ENCODE measurements at places on chromosomes 7 and 10.

DNA sequence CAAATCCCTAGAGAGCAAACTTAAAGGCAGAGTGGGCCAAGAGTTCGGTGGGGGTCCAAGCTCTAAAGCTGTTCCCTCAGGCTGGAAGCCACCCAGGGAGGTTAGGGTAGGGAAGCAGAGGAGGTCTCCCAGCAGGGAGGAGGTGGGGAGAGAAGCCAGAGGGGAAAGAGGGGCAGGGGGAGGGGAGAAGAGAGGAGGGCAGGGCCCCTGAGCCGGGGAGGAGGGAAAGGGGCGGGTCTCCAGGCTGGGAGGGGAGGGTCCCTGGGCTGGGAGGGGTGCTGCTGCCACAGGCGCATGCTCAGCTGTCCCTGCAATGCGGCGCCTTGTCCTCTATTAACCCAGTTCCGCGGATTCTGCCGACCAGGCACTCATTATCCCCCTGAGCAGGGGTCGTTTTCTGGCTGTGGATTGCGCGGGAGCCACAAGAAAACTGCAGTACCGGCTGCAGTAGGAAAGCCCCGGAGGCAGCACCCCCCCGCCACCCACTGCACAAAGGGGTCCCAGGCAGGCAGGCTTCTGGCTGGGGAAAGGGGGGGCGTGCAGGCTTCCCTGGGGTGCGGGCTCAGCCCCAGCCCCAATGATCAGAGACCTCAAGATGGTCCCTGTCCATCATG lies 49.3 kb downstream of the CAMK2B start:
- DNase-seq: no peak

DNA sequence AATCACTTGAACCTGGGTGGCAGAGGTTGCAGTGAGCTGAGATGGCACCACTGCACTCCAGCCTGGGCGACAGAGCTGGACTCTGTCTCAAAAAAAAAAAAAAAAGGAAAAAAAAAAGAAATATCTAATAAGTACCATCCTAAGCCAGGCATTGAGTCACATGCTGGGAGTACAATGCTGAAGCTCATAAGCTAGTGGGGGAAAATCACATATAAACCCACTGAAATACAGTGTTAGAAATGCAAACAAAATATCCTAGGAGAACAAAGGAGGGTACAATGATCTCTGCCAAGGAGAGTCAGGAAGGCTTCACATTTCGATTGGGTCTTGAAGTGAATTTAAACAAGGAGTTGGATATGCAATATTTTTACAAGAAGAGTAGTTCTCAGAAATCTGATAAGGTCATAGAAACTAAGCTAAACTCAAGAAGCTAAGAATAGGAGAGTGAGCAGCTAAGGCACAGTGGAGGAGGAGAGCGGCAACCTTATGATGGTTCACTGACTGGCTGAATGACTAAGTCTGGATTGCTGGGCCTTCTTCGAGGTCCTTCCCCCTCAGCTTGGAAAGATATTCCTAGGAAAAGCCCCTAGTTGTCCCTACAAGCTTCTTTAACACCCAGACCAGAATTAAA lies 115.5 kb downstream of the PHTF2 start:
- no peak for DNase-seq

- DNase-seq: peak; percentile 64
Measured at GRCh38 chr7:954330-955238, at the start of gene ADAP1. Gene ADAP1 (minus strand): TSS chr7:954680. CDS start chr7:954477, 203 bp downstream.

GRCh38 chr10:118633786-118634185 lies 38.3 kb upstream of the PRLHR start:
- no peak for DNase-seq

DNA sequence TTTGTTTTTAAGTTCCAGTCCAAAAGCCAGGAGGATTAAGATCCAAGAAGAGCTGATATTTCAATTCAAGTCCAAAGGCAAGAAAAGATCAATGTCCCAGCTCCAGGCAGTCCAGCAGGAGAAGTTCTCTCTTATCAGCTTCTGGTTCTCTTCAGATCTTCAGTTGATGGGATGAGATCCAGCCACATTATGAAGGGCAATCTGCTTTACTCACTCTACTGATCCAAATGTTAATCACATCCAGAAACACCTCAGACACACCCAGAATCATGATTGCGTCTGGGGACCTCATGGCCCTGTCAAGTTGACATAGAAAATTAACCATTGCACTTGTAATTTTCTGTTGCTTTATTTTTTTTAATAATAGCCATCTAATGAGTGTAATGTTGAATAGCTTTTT lies 178.4 kb downstream of the HERPUD2 start:
- no peak for DNase-seq

DNA sequence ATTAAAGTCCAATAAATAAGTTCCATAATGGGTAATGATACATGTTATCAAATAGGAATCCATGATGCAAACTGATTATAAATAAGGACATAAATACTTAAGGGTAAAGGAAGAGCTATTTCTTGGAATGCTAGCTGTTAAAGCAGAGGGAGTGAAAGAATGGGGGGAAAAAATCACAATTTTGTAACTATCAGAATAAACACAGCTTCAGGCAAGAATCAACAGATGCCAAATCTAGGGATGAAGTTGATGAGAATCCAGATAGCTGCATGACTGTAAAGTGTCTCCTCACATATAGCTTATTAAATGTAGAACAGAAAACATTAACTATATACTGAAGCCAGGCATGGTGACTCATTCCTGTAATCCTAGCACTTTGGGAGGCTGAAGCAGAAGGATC lies 4.9 kb downstream of the IPMK start:
- no peak for DNase-seq

DNA sequence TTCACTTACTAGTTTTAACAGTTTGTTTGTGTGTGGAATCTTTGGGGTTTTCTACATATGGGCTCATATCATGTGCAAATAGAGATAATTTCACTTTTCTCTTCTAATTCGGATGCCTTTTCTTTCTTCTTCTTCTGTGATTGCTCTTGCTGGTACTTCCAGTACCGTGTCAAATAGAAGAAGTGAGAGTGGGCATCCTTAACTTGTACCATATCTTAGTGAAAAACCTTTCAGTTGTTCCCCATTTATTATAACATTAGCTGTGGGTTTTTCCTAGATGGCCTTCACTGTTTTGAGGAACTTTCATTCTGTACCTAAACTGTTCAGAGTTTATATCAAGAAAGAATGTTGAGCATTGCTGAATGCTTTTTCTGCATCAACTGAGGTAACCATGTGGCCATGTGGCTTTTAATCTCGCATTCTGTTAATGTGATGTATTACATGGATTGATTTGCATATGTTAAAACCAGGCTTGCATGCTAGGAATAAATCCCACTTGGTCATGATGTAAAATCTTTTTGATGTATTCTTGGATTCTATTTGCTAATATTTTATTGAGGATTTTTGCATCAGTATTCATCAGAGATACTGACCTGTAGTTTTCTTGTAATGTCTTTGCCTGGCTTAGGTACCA lies 78.7 kb downstream of the FAM107B start:
- DNase-seq: no peak

DNA sequence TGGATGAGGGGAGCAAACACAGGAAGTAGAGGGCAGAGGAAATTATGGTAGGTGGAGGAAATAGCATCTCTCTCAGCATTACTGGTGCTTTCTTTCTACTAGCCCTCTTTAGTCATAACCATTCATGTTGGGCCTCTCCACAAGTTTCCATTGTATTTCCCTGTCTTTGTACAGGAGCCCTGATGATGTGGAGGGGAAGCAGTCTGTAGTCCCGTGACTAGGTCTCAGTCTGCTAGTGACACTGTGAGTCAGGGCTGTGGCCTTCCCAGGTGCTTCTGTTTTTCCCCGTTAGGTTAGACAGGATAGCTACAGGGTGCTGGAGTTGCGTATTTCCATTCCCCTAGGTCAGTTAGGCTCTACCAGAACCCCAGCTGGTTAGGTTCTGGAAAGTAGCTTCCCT lies 82.9 kb upstream of the NAMPT start:
- DNase-seq: no peak

GRCh38 chr7:125299003-125299765 lies 369.6 kb upstream of the POT1 start:
- DNase-seq: no peak

- DNase-seq: no peak
Measured at GRCh38 chr7:130741331-130741995, 7.5 kb upstream of the KLF14 start.

DNA sequence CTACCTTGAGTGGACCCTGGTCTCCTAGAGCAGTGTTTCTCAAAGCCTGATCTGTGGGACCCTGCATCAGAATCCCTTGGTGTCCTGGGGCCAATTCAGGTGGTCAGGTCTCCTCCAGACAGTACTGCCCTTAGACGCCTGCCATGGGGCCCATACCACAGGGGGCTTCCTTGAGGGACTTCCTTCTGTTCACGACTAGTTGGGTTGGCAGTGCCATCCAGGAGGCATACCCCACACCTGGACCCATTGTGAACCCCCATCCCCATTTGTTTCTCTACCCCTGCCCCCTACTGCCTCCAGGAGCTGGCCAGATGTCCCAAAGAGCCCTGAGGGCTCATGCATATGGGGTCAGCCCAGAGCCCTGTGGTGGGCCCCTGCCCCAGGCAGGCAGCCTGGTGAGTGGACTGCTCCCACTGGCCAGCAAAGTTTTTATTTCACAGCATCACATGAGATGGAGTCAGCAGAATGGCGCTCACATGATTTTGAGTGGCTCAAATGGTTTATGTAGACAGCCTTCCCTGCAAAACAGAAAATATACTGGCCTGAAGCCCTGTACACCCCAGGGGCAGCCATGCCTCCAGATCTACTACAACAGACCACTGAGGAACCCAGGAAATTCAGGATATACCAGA lies 259.9 kb upstream of the ZMIZ1 start:
- DNase-seq: no peak

GRCh38 chr7:522071-522950 lies 2.7 kb upstream of the PDGFA start:
- peak; percentile 96 for DNase-seq

All from SW480 (cell line).